NCI-H82 (cell line): ENCODE measurements at places on chromosomes 3 and 15.

DNA sequence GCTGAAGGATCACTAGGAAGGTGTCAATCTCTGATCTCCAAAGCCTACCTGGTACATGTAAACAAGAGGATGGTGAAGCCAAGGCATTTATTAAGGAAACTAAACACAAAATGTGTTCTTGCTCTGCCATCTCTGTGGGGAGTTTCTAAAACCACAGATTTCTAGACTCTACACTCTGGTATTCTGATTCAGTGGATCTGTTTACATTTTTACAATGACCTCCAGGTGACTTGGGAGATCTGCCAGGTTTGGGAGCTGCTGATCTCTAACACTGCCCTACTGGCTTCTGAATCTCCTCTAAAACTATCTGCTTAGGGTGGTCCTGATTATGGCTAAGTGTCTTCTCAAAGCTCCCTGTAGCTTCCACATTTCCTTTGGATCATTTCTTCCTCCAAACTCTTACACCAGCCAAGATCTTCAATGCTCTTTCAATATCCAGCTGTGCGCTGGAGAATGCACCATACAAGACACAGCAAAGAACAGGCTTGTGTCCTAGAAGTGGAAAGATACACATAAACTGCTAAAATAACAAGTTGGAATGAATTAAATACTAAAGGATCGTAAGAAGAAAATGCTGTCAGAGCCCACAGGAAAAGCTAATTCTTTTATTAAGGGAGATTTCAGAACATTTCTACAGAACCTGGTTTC, 72.7 kb downstream of the GREM1 start:
- DNase-seq = no peak

- DNase-seq = no peak
These were observed 42.8 kb downstream of the DPH3 start for GRCh38 chr3:16221990-16222389.

GRCh38 chr3:79881431-79881830, 113.6 kb upstream of the ROBO1 start:
- no peak for DNase-seq

- DNase-seq = no peak
These were observed 692.3 kb downstream of the ZPLD1 start for GRCh38 chr3:103127098-103127630.

DNA sequence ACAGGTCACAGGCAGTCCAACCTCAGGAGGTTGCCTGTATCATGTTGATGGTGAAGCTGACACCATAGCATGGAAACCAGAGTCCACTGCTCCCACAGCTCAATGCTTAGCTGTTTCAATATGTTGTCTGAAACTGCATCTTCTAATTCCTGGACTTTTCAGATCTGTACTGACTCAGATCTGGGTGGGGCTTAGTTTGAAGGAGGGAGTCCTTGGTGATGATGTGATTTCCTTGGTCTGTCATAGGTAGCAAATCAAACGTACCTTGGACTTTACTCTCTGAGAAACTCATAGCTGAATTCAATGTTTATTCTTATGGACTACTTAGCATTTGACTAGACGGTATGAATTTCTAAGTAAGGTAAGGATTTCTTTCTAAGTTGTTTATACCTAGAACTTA, at the start of gene HHLA2:
Gene HHLA2, plus strand, starts transcription at position 310 of the 400 bp plus-strand sequence. CDS start 55,266 bp downstream, outside the sequence.
- no peak for DNase-seq

DNA sequence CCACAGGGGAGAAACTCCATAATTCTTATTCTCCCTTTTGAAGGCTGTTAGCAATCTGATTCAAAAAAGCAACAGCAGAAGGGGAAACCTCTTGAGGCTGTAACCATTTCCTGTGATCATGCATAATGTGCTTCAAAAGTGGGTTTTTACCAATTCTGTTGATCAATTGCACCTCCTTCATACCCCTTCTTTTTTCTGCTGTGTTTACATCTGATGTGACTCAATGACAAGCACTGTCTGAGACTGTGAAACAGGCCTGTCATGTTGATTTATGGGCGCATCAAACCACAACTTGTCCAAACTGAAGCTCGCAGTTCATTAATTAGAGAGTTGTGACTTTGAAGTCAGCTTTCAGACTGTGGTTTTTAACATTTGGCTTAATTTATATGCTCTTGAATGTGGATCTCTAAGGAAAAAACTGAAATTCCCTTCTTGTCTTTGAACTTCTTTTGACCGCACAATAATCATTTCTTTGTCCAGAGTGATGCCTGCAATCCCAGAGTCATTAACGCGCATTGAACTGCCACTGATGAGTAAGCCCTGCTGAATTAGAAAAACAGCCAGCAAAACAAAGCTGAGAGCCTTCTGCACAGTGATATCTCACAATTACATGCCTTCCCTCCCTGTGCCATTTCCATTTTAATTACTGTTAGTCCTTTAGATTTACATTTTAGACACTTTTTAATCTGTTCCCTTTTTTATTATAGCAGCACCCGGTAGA, 532.8 kb downstream of the FOXP1 start:
- no peak for DNase-seq

- DNase-seq = no peak
These were observed 52.5 kb upstream of the ATP2C1 start for GRCh38 chr3:130841357-130841756.

- no peak for DNase-seq
These were observed 67.2 kb upstream of the TGFBR2 start for GRCh38 chr3:30539206-30539605.
